Lung (tissue), 17 donors: ENCODE measurements at places on chromosomes 3 and 15.

DNA sequence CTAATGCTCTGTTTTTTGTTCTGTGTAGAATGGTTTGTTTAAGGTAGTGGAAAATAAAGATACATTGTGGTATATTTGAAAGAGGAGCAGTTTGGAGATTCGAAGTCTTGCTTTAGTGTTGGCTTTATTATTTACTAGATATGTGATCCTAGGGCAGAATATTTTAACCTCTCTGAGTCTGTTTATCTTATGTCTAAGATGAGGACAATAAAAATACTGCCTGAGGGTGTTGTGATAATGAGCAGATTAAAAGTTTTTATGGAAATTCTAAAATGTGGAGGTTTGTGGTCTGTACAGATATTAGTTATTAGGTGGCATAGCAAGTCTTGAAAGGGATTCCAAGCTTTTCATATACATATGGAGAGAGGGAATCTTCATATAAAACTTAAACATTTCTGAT is 15.0 kb downstream of the TCF12 start:
- peaks cover 1% of the 10 kb centered on the region for H3K4me1 ChIP-seq
- no peak for DNase-seq
- no peaks in the 10 kb centered on the region for H3K36me3 ChIP-seq
- no peak overlapping the region for H3K4me3 ChIP-seq

GRCh38 chr15:96503276-96503675 is 172.8 kb downstream of the NR2F2 start:
- H3K27me3 ChIP-seq = no peaks in the 10 kb centered on the region
- DNase-seq = no peak
- H3K27ac ChIP-seq = no peak overlapping the region
- no peak overlapping the region for H3K4me3 ChIP-seq
- no peaks in the 10 kb centered on the region for H3K36me3 ChIP-seq

- H3K4me3 ChIP-seq = no peak overlapping the region
- peaks cover 28% of the 10 kb centered on the region for H3K4me1 ChIP-seq
Observed at GRCh38 chr3:45647148-45647619, 42.0 kb upstream of the SACM1L start.

- no peak for DNase-seq
- H3K36me3 ChIP-seq = no peaks in the 10 kb centered on the region
- H3K27me3 ChIP-seq = no peaks in the 10 kb centered on the region
- peaks cover 6% of the 10 kb centered on the region for H3K4me1 ChIP-seq
Observed at GRCh38 chr3:177283983-177284382, 86.7 kb upstream of the TBL1XR1 start.

GRCh38 chr15:42053010-42053409 is 32.2 kb upstream of the PLA2G4E start:
- no peaks in the 10 kb centered on the region for H3K27me3 ChIP-seq
- no peak overlapping the region for H3K4me3 ChIP-seq
- no peak for DNase-seq

GRCh38 chr3:31157893-31158620 is 263.6 kb upstream of the GADL1 start:
- no peak overlapping the region for H3K27ac ChIP-seq
- DNase-seq = peak; percentile 42
- no peak overlapping the region for H3K4me3 ChIP-seq
- no peaks in the 10 kb centered on the region for H3K4me1 ChIP-seq

DNA sequence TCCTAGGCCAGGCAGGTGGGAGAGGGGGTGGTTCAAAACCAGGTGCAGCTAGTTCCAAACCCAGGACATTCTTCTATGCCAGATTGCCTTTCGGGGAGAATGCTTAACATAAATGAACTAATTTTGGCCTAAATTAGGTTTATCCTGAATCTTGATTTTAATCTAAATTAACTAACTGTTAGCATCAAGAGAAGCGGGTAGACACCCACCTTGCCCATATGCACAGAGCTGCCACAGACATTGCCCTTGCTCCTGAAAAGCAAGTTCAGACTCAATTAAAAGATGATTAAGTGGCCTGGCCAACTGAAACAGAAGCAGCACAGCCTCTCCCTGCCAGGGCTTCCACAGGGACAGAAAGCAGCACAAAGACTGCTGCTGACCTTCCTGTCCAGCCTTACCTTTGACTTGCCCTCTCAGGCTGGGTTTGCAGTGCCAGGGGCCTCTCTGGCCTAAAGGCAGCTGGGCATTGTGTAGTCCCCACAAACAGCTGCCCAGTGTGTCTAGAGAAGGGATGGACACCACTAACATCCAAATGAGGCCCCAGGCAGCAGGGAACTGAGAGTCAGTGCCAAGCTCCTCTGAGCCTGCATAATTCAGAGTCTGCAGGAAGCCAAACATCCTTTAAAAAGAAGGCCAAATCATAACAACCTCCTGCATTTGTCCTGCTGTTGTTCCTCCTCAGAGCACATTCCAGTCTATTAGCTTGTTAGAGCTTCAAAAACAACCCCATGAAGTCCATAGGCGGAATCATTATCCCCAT is 15.4 kb upstream of the OXTR start:
- no peak overlapping the region for H3K4me3 ChIP-seq
- no peak overlapping the region for H3K27ac ChIP-seq
- H3K36me3 ChIP-seq = no peaks in the 10 kb centered on the region
- H3K27me3 ChIP-seq = no peaks in the 10 kb centered on the region

GRCh38 chr3:99562138-99562537 is 76.3 kb upstream of the COL8A1 start:
- DNase-seq = peak; percentile 30
- H3K27ac ChIP-seq = no peak overlapping the region
- no peaks in the 10 kb centered on the region for H3K36me3 ChIP-seq
- no peaks in the 10 kb centered on the region for H3K27me3 ChIP-seq
- no peak overlapping the region for H3K4me3 ChIP-seq

GRCh38 chr15:36654866-36655265 is 75.4 kb downstream of the CDIN1 start:
- H3K4me1 ChIP-seq = no peaks in the 10 kb centered on the region
- H3K36me3 ChIP-seq = peaks cover 3% of the 10 kb centered on the region
- H3K4me3 ChIP-seq = no peak overlapping the region
- DNase-seq = no peak
- no peaks in the 10 kb centered on the region for H3K27me3 ChIP-seq

- no peaks in the 10 kb centered on the region for H3K4me1 ChIP-seq
- no peak overlapping the region for H3K27ac ChIP-seq
- no peaks in the 10 kb centered on the region for H3K36me3 ChIP-seq
Observed at GRCh38 chr3:183341545-183342288, 86.7 kb downstream of the MCF2L2 start.

DNA sequence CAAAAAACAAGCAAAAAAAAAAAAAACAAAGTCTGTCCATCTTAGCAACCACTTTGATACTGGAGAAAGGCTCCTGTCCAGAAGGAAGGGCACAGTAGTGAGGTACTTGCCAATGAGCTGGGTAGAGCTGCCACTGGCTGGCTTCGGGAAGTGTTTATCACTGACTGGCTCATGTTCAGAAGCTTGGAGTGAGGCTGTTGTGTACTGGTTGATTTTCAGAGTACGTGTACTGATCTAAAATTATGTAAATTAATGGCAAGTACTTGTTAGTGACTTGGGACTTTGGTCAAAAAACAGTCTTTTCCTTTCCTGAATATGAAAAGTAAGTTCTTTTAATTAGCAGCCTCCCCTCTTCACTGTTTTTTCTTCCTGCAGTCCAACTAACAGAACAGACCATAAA is 979 bp upstream of the ZNF621 start:
- H3K4me3 ChIP-seq = no peak overlapping the region
- H3K36me3 ChIP-seq = no peaks in the 10 kb centered on the region
- H3K4me1 ChIP-seq = peaks cover 11% of the 10 kb centered on the region

GRCh38 chr3:128430301-128430700 is 36.4 kb downstream of the DNAJB8 start:
- no peak overlapping the region for H3K27ac ChIP-seq
- H3K27me3 ChIP-seq = peaks cover 28% of the 10 kb centered on the region
- H3K36me3 ChIP-seq = no peaks in the 10 kb centered on the region
- DNase-seq = no peak
- H3K4me3 ChIP-seq = no peak overlapping the region

- no peak overlapping the region for H3K4me3 ChIP-seq
- H3K36me3 ChIP-seq = peaks cover 34% of the 10 kb centered on the region
- no peak for DNase-seq
- H3K27me3 ChIP-seq = no peaks in the 10 kb centered on the region
- H3K4me1 ChIP-seq = no peaks in the 10 kb centered on the region
Observed at GRCh38 chr3:138241061-138241460, 54.0 kb downstream of the ARMC8 start.

DNA sequence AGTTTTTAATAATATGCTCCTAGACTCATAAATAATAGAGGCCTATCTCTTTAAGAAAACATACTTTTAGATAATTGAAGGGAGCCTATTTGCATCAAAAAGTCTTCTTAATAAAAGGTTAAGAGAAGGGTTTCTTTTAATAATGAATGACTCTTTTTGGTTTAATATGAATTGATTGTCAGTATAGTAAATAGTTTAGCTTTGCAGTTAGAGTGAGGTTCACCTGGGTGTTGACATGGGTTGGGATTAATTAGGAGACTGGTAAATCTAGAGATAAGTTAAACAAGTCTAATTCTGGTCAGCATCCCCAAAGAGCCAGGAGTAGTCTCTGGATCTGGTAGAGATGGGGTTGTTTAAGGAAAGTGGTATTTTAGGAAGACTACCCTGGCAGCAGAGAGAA is 43.0 kb downstream of the KAT2B start:
- H3K27ac ChIP-seq = no peak overlapping the region
- DNase-seq = no peak
- no peaks in the 10 kb centered on the region for H3K27me3 ChIP-seq

DNA sequence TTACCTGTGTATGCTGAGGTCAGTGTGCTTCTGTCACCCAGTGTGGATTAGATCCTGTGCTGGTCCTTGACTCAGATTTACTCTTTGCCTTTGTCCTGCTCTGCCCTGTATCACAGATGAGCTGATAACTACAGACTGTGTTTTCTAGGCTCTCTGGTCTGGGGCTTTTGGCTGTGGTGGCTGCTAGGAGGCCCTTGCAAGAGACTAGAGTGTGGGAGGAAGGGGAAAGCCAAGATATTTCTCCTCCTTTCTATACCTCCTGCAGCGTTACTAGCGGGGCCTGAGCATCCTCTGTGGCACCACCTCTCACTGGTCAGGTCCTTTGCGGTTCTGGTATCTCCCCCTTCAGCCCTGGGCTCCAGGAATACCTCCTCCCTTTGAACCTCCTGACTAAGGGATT is 282.3 kb upstream of the TBC1D5 start:
- H3K36me3 ChIP-seq = no peaks in the 10 kb centered on the region
- no peak overlapping the region for H3K4me3 ChIP-seq
- no peak for DNase-seq
- H3K4me1 ChIP-seq = no peaks in the 10 kb centered on the region
- no peak overlapping the region for H3K27ac ChIP-seq

GRCh38 chr3:118974356-118975097 is 60.1 kb downstream of the IGSF11 start:
- H3K27ac ChIP-seq = no peak overlapping the region
- H3K27me3 ChIP-seq = no peaks in the 10 kb centered on the region
- H3K4me1 ChIP-seq = no peaks in the 10 kb centered on the region
- H3K36me3 ChIP-seq = no peaks in the 10 kb centered on the region

GRCh38 chr3:113038328-113038727 is 47.5 kb downstream of the GTPBP8 start:
- no peaks in the 10 kb centered on the region for H3K4me1 ChIP-seq
- H3K27ac ChIP-seq = no peak overlapping the region
- DNase-seq = no peak
- H3K4me3 ChIP-seq = no peak overlapping the region
- H3K27me3 ChIP-seq = no peaks in the 10 kb centered on the region

- no peaks in the 10 kb centered on the region for H3K4me1 ChIP-seq
- no peaks in the 10 kb centered on the region for H3K27me3 ChIP-seq
- H3K4me3 ChIP-seq = no peak overlapping the region
- no peak overlapping the region for H3K27ac ChIP-seq
- no peaks in the 10 kb centered on the region for H3K36me3 ChIP-seq
- DNase-seq = no peak
Observed at GRCh38 chr3:127658234-127658633, 14.5 kb upstream of the ABTB1 start.

DNA sequence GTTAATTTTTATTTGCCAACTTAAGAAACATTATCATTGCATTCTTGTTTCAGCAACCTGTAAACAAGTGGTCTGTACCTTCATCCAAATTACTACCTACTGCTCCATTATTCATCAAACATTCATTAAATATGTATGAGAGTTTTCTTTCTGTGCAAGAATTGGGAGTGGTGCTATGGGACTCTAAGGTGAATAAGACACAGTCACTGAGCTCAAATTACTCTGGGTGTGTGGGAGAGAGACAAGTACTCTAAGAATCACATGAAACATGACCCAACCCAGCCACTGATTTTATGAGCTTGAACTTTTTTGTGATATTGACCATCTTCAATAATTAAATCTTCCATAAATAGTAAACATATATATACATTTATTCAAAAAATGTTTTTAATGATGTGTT is 227.2 kb upstream of the TP63 start:
- no peaks in the 10 kb centered on the region for H3K36me3 ChIP-seq
- DNase-seq = no peak

DNA sequence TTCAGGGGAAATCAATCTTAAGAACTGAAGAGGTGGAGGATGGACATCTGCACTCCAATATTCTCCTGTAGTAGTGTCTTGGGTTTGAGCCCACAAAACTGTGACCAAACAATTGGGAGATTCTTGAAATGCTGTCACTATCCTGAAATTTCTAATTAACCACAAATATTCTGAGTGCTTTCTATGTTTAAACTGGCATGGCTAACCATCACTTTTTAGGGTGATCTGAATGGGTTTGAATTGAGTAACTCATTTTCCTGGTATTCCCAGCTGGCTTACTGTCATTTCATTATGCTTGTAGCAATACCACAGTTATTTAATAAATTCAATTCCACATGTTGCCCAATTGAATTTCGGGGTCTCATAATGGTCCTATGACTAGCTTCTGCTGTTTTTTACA is 216.9 kb upstream of the DCBLD2 start:
- no peaks in the 10 kb centered on the region for H3K27me3 ChIP-seq
- H3K27ac ChIP-seq = no peak overlapping the region
- H3K36me3 ChIP-seq = no peaks in the 10 kb centered on the region
- no peaks in the 10 kb centered on the region for H3K4me1 ChIP-seq

- peaks cover 6% of the 10 kb centered on the region for H3K36me3 ChIP-seq
- H3K4me1 ChIP-seq = no peaks in the 10 kb centered on the region
- no peak overlapping the region for H3K27ac ChIP-seq
- no peak for DNase-seq
Observed at GRCh38 chr3:141895731-141896130, 19.3 kb downstream of the ATP1B3 start.

GRCh38 chr3:72042397-72043203 is 257.7 kb upstream of the PROK2 start:
- no peak for DNase-seq
- no peaks in the 10 kb centered on the region for H3K36me3 ChIP-seq
- H3K4me1 ChIP-seq = no peaks in the 10 kb centered on the region
- no peak overlapping the region for H3K4me3 ChIP-seq

GRCh38 chr3:139762302-139762701 is 84.5 kb upstream of the NMNAT3 start:
- DNase-seq = no peak
- H3K27ac ChIP-seq = no peak overlapping the region
- no peaks in the 10 kb centered on the region for H3K27me3 ChIP-seq
- H3K4me3 ChIP-seq = no peak overlapping the region
- H3K36me3 ChIP-seq = no peaks in the 10 kb centered on the region

GRCh38 chr3:27105904-27106303 is 263.3 kb downstream of the NEK10 start:
- H3K27ac ChIP-seq = no peak overlapping the region
- DNase-seq = no peak
- no peaks in the 10 kb centered on the region for H3K27me3 ChIP-seq
- no peaks in the 10 kb centered on the region for H3K36me3 ChIP-seq
- H3K4me3 ChIP-seq = no peak overlapping the region
- H3K4me1 ChIP-seq = peaks cover 1% of the 10 kb centered on the region

GRCh38 chr3:32626631-32627030 is 56.0 kb upstream of the DYNC1LI1 start:
- no peaks in the 10 kb centered on the region for H3K36me3 ChIP-seq
- H3K4me3 ChIP-seq = no peak overlapping the region
- peaks cover 2% of the 10 kb centered on the region for H3K4me1 ChIP-seq
- H3K27ac ChIP-seq = no peak overlapping the region
- no peak for DNase-seq
